ENCODE measurements at places on chromosomes 12 and 14.

DNA sequence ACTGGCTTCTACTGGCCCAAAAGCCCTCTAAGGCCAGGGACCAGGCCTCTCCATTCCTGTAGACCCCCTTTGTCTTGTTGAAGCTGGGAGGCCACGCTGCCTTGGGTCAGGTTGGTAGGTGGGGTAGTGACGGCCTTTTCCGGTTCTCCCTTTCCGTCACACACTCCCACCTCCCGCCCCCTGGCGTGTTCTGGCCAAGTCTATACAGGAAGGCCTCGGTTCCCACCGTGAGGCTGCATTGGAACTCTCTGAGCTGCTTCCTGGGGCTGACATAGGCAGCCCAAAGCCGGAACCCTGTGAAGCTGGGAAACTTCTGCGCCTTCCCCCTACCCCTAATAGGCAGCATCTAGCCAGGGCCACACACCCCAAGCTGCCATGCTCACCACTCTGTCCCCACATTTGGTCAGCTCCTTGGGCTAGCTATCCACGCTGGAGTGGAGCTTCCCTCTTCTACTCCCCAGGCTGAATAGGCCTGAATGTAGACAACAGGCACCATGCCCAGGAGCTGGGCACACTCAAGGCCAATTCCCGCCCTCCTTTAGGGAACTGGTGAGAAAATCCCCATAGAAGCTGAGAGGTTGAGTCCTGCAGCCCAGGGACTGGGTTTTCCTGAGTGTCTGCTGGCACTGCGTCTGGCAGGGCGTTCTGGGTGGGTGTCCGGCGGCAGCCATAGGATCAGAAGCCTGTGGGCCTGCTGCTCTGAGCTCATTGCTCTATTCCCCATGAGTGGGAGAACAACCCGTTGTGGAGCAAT is 35.7 kb downstream of the RIN3 start:
- DNase-seq, result no peak

DNA sequence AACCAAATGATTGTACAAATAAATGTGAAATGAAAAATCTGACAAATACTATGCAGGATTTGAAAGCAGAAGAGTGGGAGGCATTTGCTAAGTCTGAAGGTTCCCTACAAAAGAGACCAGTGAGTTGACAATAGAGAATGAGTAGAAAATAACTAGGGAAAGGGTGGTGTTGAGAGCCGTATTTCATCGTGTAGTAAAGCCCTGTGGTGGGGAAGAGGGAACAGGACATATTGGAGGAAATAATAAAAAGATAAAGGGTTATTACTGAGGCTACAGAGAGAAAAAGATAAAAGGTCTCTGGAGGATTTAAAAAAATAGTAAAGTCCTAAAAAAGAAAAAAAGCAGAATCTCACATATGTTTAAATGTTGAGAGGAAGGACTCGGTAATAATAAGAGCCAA is 268.8 kb downstream of the DUSP6 start:
- no peak for DNase-seq

DNA sequence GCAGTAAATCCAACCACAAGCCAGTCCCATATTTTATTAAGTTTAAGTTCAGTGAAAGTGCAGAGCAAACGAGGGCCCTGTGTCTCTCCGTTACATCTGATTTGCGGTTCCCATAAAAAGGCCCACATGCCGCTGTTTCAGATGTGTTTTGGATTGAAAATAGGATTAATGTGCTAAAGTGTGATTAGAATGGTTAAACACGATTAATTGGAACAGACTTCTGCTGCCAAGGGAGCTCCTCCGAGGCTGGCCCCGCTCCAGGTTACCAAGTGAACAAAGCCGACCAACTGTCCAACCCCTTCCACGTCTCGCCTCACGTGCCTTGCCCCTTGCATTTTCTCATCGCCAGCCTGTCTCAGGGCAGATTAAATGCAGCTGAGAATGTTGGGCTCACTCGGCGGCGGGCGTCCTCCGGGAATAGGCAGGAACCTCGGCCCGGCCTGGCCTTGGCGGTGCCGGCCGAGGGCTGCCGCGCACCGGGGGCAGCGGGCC is 166.5 kb upstream of the GSC start:
- peak; percentile 67 for DNase-seq

DNA sequence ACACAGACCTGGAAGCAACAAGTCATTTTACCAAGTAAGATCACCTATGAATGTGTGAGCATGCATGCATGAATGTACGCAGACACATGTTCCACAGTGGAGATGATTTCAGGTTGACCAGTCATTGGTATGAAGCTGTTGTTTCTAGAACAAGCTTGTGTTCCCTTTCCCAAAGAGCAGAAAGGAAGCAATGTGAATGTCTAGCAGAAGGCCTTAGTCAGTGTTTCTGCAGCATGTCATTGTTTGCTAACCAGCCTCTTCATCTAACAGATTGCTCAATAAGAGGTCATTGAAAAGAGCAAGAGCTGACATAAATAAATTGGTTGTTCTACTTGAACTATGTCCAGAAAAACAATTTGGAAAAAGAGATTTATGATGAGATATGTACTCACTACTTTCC is 191.4 kb downstream of the PLCZ1 start:
- peak; percentile 34 for DNase-seq

DNA sequence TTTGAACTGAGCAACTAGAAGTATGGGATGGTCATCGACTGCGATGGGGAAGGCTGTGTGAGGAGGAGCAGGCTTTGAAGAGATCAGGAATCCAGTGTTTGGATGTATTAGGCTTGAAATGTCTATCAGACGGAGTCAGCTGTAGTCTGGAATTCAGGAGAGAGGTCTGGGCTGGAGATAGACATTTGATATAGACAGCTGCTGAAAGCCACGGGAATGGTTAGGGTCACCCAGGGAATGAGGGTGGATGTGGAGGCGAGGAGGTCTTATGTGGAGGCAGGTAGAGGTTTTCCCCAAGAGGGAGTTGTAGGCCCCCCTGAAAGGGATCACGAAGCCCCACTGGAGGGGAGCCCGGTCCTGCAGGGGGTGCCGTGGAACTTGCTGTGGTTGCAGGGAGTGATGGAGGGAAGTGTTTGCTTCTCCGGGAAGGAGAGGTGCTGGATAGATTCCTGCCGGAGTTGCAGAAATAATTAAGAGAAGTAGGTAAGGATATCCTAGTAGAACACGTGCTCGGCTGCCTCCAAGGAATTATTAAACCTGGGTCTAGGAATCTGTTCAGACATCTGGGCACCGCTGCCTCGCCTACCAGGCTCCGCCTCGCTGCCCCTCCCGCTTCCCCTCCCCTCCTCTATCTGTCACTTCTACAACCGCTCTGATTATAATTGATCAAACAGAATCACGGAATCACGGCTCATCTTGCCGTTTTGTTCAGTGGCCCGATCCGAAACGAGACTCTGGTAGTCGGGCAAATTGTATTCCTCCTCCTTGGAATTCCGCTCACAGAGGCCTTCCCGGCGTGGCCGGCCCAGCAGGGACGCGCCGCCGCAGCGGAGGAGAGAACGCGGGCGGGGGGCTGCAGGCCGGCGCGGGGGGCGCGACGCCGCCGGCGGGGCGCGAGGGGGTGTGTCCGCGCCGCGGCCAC is 826 bp upstream of the CACNA1C start:
- no peak for DNase-seq

- no peak for DNase-seq
These were observed 48.6 kb downstream of the PPP1R36 start for GRCh38 chr14:64598404-64598803.

- DNase-seq, result no peak
These were observed 118.5 kb downstream of the ADCK1 start for GRCh38 chr14:77918448-77918847.

GRCh38 chr12:57452181-57452936 is 2.7 kb upstream of the INHBE start:
- DNase-seq, result peak; percentile 95

DNA sequence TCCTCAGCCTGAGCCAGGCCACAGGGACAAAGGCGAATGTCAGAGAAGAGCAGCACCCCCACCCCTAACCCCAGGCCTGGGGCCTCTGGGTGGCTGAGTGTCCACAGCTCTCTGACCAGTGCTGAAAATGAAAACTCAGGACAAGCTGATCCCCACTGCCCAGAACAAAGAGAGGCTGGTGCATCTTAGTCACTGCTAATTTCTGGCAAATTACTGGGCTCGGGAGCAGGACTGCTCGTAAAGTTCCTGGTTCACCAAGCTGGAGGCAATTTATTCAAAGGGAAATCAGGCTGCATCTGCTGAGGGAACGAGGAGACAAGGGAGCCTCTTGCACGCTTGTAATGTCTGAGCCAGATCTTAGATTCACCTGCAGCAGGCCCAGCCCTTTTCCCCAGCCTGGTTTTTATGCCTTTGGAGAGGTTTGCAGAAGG is 43.2 kb downstream of the CALM1 start:
- no peak for DNase-seq

DNA sequence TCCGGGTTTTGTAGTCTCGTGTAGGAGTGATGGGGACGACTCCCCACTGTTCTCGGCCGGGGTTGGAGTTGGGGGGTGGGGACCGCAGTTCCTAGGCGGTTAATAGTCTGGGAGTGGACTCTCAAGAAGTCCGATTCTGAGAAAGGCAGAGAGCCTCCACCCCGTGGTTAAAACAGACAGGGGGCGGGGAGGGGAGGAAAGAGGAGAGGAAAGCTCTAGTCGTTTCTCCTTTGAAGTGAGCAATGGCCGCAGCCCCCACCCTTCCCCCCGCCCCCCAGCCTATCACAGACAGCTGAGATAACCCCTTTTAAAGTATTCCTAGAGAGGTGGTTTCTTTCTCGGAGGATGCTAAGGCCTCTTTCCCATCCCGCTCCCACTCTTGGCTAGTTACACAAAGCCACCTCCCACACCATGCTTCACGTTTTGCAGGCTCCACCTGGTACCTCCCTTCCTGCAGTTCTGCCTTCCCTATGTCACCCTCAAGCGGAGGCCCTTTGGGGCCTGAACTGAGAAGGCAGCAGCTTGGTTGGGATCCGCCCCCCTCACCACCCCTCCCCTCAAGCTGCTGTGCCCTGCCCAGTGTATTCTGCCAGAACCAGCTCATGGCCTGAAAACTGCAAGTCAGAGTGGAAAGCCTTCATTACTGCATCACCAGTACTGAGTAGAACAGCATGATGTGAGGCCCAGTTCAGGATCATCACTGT is 853 bp downstream of the USP5 start:
- peak; percentile 51 for DNase-seq

Data from fibroblast of skin of abdomen (primary cell).